CD4-positive, alpha-beta T cell treated with Interleukin-10 for 1 hour (primary cell): ENCODE measurements at places on chromosomes 3 and 15.

DNA sequence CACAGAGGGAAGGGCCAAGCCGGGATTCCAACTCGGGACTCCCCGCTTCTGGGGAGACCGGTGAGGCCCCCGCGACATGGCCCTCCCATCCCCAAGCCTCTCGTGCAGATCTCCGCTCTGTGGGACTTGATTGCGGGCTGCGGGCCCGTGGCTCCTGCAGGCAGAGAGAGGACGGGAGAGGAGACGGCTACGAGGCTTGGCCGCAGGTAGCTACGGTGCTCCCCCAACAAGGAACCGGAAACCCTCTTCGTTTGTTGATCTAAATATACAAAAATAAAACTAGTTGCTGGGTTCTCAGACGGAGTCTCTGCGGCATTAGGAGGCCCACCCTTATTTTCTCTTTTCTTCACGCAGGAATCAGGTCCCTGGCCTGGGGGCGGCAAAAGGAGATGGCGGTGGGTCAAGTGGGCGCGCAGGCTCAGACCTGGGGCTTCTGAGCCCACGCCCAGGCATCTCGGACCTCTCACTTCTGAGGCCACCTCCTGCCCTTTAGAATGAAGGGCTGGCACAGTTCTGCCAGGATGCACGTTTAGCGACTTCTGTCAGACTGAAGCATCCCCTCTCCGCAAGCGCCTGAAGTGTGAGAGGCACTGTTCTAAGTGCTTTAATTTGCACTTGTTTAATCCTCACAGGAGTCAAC is 10.9 kb downstream of the GNB5 start:
- peak; percentile 71 for DNase-seq

GRCh38 chr3:46303240-46303639 is 50.7 kb upstream of the CCR2 start:
- DNase-seq = no peak

GRCh38 chr3:169929830-169930519 is 18.6 kb downstream of the SAMD7 start:
- no peak for DNase-seq

- DNase-seq = peak; percentile 7
Measured at GRCh38 chr15:71651750-71652186, 158.6 kb upstream of the NR2E3 start.

DNA sequence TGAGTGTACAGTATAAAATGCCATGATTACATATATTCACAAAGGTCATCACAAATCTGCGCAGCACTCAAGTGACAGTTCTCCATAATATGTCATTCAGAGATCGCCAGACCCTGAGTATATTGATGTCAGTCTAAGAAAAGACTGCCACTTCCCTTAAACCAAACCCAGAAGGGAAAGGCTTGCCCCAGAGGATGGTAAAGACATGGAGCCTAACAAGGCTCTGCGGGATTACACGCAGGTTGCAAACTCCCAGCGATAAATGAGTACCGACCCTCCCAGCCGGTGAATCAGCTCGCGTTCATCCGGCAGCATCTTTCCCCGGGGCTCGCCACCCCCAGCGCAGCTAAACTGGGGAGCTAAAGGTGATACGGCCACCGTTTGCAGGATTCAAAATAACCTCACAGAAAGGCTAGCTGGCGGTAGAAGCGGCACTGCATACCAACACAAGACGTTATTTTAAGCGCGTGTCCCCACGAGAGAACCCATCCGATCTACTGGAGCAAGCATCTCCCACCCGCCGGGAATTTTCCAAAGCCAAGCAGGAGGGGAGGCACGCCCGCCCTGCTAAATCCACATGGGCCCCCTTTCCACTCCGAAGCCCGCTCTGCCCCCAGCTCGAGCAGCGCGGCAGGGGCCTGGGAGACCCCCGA is 643 bp downstream of the MYO5A start:
- peak; percentile 36 for DNase-seq

GRCh38 chr15:68818066-68818768 is 2.5 kb downstream of the ANP32A start:
- DNase-seq = peak; percentile 73

- no peak for DNase-seq
Measured at GRCh38 chr3:184489268-184489841, 72.2 kb upstream of the EPHB3 start.

- no peak for DNase-seq
Measured at GRCh38 chr3:52007291-52007690, 11.6 kb upstream of the RPL29 start.

GRCh38 chr3:111802163-111802625 is 56.9 kb upstream of the PHLDB2 start:
- no peak for DNase-seq

DNA sequence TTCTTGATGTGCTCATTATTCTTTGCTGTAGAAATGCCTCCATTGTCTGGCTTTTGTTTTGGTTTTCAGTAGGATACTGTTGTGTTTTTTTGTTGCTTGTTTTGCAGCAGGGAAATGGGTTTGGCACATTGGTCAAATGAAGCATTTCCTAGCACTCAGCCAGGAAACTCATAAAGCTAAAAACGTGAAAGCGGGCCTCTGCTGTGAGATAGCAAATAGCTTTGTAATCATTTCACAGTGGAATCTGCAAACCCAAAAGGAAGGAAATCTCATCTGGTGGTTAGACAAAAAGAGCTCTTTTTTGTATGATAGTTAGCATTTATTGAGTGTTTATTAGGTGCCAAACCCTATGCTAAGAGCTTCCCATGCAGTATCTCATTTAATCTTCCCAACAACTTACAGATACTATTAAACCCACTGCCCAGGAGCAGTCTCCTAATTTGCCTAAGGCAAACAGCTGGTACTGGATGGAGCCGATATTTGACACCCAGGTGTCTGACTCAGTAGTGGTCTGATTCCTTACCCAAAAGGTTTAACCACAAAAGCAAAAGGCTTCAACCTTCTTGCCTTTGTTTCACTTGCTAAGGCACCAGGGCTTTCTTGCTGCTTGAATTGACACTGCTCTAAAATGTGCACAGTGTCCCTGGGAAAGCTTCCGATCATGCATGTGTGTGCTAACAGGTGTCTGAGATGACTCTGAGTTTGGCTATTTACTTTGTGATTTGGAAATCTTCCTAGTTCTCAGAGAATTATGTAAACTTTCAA is 527.9 kb upstream of the MDFIC2 start:
- DNase-seq = no peak

GRCh38 chr3:170040418-170040817 is 2.6 kb downstream of the GPR160 start:
- DNase-seq = no peak

DNA sequence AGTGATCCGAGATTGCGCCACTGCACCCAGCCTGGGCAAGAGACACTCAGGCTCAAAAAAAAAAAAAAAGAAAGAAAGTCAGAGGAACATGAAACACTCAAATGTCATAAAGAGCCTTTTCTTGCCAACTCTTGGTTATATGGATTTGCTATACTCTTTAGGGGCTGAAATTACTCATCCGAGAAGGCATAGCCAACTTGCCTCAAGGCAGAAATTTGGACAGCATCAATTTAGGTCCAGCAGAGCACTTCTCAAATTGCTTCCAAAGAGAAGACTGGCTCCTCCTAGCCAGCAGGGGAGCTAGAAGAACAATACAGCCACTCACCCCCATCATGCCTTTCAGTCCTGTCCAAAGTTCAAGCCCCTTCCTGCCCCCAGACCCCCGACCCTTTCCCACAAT is 43.8 kb downstream of the OSBPL10 start:
- no peak for DNase-seq

- DNase-seq = no peak
Measured at GRCh38 chr3:35946854-35947515, 307.7 kb downstream of the ARPP21 start.

GRCh38 chr3:58588030-58588614 is 10.9 kb upstream of the FAM107A start:
- DNase-seq = no peak

GRCh38 chr3:3615533-3615932 is 183.7 kb upstream of the LRRN1 start:
- no peak for DNase-seq

- DNase-seq = peak; percentile 59
Measured at GRCh38 chr3:59212128-59212779, 162.4 kb upstream of the CFAP20DC start.
